ENCODE measurements at places on chromosomes 5 and 9. TPM values are rescaled to one million over a fixed set of nuclear protein-coding genes. Genes with fewer than 3 reads are reported as not detected.

PIP5KL1 gene
- polyA plus RNA-seq, result 0.44 TPM

EIF4E1B gene
- not detected for polyA plus RNA-seq

IFNK gene
- polyA plus RNA-seq, result not detected

TEK gene
- not detected for polyA plus RNA-seq

PCDHB16 gene
- polyA plus RNA-seq, result 0.89 TPM

CDKN2B-AS1 gene
- polyA plus RNA-seq, result 2.3 TPM

C9 gene
- polyA plus RNA-seq, result not detected

HAND1 gene
- not detected for polyA plus RNA-seq

CAMK2A gene
- polyA plus RNA-seq, result not detected

DNA sequence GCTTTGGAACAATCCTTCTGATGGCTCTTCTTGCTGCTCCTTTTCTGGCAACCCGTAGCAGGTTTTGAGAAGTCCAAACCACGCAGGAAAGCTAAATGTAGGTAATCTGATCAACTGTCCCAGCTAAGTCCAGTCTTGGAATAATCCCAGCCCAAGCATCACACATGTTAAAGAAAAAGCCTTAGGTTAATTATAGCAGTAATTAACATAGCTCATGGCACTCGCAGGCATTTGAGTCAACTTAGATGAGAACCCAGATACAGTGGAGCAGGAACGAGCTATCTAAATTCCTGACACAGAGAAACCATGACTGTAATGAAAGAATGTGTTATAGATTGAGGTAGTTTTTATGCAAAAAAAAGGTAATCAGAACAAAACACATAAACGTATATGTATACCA lies 844.8 kb downstream of the CDH9 start:
- DNase-seq, result no peak

DNA sequence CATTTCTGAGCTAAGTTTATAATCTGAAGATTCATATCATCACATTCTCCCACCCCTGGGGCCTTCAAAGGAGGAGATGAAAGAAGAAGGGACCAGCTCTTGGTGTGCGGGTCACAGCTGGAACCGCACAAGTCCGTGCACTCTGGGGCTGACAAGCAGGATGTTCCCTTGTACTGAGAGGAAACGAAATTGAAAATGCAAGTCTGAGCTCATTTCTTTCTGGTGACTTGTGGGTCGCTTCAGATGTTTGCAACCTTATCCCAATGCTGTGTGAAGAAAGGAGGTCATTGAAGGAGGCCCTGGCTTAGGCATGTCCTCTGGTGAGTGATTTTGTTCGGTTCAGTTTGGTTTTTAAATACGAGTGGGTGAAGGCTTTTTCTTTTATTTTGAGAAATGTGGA lies 59.6 kb downstream of the C9orf152 start:
- no peak for DNase-seq

DNA sequence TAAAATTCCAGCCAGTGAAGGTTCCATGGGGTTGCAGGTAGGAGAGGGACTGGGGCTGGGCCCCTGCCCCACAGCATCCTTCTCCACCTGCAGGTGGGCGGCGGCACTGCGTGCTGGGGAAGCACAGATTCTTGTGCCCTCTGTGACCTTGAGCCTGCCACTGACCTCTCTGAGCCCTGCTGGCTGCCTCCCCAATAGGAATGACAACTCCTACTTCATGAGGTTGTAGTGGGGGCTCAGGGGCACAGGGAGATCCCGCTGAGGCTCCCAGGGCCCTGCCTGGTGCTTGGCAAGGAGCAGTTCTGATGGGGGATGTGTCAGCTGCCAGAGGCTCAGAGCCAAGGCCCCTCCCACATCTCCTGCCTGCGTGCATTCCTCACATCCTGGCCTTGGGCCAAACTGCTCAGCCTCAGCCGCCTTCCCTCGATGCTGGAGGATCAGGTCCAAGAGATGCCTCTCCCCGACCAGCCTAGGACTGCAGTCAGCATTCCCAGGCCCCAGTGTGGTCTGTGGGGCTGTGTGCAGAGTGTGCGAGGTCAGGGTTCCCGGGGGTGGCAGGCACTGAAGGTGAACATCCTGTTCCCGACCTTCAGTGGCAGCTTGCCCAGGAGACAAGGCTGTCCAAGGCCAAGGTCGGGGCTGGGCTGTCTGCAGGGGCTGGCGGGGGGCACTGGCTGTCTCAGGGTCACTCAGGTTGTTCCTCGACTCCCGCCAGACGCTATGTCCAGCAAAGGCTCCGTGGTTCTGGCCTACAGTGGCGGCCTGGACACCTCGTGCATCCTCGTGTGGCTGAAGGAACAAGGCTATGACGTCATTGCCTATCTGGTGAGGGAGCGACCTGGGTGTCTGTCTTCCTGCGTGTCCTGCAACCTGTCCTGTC lies 7.0 kb downstream of the ASS1 start:
- peak; percentile 61 for DNase-seq

DNA sequence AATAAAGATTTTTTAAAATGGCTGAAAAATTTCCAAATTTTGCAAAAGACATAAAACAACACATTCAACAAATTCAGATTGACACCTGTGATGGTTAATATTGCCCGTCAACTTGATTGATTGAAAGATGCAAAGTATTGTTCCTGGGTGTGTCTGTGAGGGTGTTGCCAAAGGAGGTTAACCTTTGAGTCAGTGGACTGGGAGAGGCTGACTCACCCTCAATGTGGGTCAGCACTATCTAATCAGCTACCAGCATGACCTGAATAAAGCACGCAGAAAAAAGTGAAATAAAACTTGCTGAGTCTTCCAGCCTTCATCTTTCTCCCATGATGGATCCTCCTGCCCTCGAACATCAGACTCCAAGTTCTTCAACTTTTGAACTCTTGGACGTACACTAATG lies 868.0 kb upstream of the CTNND2 start:
- DNase-seq, result no peak

DNA sequence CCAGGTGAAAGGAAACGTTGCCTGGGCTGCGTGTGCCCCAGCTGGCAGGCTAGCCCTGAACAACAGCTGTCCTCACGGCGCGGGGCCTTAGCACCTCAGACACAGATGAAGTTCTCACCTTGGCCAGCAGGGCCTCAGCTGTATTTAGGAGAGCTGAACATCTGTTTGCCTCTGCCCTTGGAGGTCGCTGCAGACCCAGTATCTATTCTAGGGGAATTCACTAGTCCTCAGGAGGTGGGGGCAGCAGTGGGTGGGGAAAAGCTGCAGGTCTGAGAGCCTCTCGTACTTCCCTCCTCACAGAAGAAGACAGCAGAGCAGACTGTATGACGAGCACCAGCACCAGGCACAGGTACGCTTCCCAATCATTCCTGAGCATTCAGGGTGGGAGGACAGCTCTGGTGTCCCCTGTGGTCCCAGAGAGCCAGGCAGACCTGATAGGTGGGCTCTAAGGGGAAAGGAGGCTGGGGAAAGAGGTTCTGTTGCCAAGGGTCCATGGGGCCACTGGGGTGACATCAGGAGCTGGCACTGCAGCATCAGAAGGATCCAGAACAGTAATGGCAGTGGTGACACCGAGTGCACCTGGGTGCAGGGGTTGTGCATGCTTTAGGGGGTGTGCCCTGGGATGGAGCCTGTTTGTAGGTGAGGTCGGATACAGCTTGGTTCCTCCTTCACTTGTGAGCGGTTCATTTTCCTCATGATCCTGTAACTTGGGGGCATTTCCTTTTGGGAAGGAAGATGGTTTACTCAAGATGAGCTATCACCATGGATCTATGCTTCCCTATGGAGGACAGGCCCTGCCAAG lies 13.8 kb downstream of the CD74 start:
- DNase-seq, result no peak

GRCh38 chr5:138339091-138339456 lies 1.0 kb downstream of the FAM53C start:
- DNase-seq, result no peak

GRCh38 chr5:146645342-146645741 lies 129.4 kb upstream of the GPR151 start:
- no peak for DNase-seq

DNA sequence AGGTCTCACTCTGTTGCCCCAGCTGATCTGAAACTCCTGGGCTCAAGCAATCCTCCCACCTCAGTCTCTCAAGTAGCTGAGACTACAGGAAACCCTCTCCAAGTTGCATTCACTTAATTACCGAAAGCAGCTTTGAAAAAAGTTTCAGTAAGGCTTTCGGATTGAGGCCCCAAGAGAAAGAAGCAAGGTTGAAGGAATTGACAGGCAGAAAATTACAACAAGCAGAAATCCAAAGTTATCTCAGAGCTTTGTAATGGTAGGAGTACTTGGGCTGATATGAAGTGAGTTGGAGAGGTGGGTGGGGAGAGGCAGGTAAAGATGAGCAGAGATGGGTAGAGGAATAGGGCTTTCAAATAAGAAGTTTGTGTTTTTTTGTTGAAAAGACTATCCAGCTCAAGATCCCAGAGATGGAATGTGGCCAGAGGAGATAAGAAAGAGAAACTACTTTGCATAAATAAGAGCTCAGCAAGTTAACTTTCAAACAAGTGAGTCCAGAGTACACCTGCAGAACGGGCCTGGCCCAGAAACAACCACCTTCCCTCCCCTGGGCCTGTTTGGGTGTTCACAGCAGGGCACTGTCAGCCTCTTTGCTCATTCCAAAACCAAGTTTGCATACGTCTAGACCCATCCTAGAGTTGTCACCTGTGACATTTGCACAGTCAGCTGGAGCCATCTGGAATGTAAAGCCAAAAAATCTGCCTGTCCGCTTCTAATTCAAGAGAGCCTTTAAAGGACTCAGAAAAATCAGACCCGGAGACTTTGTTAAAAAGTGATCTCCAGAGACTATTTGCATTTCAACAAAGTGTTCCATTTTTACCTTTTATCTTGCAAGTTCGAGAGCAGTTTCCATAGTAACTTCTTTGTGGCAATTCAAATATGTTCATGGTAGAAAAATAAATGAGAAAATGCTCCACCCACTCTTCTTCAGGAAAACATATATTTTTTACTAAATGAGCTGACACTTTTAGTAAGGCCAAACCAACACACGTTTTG lies 2.2 kb upstream of the CLINT1 start:
- peak; percentile 12 for DNase-seq

- no peak for DNase-seq
Measured at GRCh38 chr9:18982262-18982620, 50.8 kb downstream of the SAXO1 start.

- no peak for DNase-seq
Measured at GRCh38 chr5:135718651-135719050, 115.8 kb upstream of the SLC25A48 start.

GRCh38 chr5:173229966-173230689 lies 4.9 kb downstream of the NKX2-5 start:
- DNase-seq, result no peak

GRCh38 chr5:135584918-135585317 lies 6.1 kb upstream of the CXCL14 start:
- DNase-seq, result no peak

- DNase-seq, result no peak
Measured at GRCh38 chr5:66898241-66898995, 298.2 kb downstream of the CD180 start.

- DNase-seq, result no peak
Measured at GRCh38 chr5:180291234-180291940, 496 bp downstream of the MAPK9 start.

GRCh38 chr5:80810425-80810824 lies 149.7 kb upstream of the RASGRF2 start:
- no peak for DNase-seq

- no peak for DNase-seq
Measured at GRCh38 chr9:23555851-23556250, 270.2 kb downstream of the ELAVL2 start.

DNA sequence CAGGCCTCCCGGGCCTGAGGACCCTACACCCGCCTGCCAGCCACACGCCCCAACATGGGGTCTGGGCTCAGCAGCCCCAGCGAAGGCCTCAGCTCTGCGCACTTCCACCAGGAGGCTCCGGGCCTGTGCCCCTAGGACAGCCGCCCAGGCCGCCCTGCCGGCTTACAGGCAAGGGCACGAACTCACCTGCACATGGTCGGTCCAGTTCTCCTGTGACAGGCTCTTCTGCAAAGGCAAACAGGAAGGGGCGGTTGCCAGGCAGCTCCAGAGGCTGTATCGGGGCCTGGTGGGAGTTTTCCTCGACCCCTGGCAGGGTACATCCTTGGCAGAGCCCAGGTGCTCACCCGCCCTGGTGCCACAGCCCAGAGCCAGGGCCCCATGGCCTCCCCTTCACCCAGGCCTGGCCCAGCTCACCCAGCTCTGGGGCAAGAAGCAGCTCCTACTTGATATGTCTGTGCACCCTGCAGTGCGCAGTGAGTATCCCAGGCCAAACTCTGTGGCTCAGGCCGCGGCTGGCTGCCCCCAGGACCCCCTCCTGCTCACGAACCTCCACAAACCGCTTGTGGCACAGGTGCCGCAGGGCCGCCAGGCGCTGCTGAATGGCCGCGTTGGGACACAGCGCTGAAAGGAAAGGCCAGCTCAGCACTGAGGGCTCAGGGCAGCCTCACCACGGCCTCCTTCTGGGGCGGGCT lies 52.2 kb upstream of the NRARP start:
- DNase-seq, result no peak

DNA sequence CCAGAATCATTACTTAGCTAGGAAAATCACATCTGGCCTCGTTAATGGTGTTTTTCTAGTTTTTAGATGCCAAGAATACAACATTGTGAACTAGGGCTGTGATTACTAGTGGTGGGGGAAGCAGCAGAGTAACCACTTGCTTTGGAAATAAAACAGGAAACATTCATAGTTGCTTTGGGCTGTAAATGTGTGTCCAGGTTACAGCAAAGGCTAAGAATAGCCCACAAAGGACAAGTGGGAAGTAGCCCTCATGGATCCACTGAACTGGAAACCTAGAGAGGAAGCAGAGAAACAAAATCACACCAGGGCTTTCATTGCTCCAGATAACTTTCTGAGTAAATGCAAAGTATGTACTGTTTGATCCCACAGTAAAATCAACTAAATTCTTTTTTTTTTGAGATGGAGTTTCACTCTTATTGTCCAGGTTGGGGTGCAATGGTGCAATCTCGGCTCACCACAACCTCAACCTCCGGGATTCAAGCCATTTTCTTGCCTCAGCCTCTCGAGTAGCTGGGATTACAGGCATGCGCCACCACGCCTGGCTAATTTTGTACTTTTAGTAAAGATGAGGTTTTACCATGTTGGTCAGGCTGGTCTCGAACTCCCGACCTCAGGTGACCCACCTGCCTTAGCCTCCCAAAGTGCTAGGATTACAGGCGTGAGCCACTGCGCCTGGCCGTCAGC lies 56.2 kb upstream of the TNFSF15 start:
- DNase-seq, result no peak

GRCh38 chr9:124040186-124040931 lies 28.8 kb downstream of the LHX2 start:
- no peak for DNase-seq

- no peak for DNase-seq
Measured at GRCh38 chr5:137731176-137731575, 4.7 kb downstream of the KLHL3 start.

DNA sequence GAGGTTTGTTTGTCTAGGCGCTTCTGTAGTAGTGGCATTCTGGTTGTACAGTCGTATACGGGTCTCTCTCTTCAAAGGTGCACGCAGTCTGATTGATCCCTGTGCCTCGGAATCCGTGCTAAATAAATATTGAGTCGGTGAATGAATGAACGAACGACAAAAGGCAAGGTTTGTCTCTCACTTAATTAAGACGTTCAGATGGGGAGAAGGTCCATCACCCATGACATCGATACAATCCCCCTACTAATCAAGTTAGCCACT lies 500 bp upstream of the CREBRF start:
- DNase-seq, result peak; percentile 9

- no peak for DNase-seq
Measured at GRCh38 chr9:119639287-119639955, 270.2 kb upstream of the BRINP1 start.

Measured in HepG2 (cell line).